ENCODE measurements at places on chromosomes 2 and 18.

- no peak for DNase-seq
Measured at GRCh38 chr18:9845256-9845655, 40.5 kb upstream of the TXNDC2 start.

GRCh38 chr2:240816584-240817495, 3.2 kb downstream of the KIF1A start:
- no peak for DNase-seq

DNA sequence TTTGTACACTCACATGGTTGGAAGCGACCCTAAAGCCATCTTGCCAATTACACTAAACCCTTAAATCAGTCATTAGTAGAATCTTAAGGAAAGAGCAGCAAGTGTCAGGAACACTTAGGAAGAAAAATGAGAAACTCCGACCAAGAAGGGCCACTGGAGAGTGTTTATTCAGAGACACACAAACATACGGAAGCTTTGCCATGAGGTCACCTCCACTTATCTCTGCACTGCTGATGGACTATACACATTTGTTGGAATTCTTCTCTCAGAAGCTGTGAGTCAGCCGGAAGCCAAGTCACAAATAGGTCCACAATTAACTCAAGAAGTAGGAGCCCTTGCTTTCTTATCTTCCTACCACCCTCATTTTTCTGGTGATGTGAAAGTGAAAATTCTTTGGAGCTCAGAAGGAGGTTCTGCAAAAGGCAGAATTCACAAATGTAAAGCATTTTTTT, 21.6 kb downstream of the BMP10 start:
- no peak for DNase-seq

- no peak for DNase-seq
Measured at GRCh38 chr2:218782528-218782844, 539 bp downstream of the CYP27A1 start.

GRCh38 chr2:86753606-86754005, 33.5 kb downstream of the RMND5A start:
- DNase-seq: no peak

GRCh38 chr18:76565238-76566173, 70.5 kb upstream of the ZNF516 start:
- DNase-seq: peak; percentile 82

DNA sequence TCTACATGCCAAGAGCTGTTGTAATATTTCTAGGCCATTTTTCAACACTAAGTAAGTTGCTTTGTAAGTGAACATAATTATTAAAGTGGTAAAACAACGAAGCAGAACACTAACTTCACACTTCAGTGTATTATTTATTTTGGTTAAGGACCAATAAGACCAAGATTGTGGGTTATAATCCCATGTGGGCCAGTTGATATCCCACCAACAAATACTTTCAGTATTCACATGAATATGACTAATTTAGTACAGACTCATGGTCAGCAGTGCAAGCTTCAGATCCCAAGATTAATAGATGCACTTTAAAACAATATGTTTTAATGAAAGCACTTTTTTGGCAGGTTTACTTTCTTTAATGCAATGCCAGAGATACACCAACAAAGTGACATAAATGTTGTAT, 154.3 kb downstream of the LCLAT1 start:
- no peak for DNase-seq

DNA sequence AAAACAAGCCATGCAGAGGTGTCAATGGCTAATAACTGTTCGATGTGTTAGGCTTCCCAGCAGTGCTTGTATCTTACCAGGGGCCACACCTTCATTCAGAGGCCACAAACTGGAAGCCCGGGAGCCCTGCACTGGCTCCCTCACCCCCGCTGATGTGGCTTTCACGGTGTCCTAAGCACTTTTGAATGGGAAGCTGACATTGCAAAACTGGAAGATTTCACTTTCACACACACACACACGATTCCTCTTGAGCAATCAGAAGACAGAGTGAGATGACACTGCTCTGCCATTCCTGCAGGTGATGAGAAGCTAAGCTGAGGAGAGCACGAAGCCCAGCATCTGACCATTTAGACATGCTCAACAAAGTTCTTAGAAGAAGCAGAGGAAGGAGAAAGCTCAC, 8.6 kb upstream of the ZNF407 start:
- DNase-seq: no peak

DNA sequence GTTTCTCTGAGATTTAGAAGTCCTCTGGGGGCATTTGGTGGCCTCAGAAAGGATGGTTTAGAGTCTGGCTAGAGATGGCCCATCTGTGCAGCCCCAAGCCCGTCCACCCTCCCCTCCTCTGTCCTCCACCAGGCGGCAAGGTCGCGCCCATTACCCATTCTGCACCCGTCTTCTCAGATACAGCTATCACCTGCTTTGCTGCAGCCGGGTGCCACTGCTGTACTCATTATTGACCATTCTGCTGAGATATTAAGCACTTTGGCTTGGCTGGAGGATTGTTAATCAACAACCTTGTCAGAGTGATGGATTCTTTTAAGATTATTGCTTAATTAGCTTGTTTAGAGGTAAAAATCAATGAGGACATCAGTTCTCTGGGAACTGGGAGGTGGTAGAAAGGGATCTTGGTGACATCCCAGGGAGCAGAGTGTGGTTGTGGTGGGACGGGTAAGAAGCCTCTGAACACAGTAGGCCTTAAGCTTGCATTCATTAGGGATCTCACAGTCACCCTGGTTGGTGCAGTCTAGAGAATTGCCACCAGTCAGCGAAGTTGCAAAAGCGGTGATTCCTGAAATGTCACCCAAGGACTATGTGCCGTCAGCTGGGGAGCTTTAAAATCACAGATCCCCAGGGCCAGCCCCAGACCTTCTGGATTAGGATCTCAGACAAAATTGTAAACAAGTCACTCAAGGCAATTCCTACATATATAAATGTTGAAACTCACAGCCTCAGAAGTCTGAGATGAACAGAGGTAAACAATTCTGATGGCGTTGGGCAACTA, 90.9 kb downstream of the CAPN13 start:
- no peak for DNase-seq

- peak; percentile 53 for DNase-seq
Measured at GRCh38 chr2:218396688-218397462, 2.8 kb upstream of the CTDSP1 start.

DNA sequence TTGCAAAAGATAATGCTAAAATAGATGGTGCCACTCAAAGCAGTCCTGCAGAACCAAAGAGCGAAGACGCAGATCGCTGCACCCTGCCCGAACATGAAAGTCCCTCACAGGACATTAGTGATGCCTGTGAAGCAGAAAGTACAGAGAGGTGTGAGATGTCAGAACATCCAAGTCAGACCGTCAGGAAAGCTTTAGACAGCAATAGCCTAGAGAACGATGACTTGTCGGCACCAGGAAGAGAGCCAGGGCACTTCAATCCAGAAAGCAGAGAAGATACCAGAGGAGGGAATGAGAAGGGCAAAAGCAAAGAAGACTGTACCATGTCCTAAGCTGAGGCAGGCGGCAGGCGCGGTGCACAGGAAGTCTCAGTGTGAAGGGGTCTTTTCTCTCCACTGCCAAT, 34.8 kb upstream of the RBM44 start:
- no peak for DNase-seq

- no peak for DNase-seq
Measured at GRCh38 chr2:114011713-114012112, 121.8 kb downstream of the ACTR3 start.

GRCh38 chr2:138356178-138356577, 145.4 kb upstream of the SPOPL start:
- no peak for DNase-seq

DNA sequence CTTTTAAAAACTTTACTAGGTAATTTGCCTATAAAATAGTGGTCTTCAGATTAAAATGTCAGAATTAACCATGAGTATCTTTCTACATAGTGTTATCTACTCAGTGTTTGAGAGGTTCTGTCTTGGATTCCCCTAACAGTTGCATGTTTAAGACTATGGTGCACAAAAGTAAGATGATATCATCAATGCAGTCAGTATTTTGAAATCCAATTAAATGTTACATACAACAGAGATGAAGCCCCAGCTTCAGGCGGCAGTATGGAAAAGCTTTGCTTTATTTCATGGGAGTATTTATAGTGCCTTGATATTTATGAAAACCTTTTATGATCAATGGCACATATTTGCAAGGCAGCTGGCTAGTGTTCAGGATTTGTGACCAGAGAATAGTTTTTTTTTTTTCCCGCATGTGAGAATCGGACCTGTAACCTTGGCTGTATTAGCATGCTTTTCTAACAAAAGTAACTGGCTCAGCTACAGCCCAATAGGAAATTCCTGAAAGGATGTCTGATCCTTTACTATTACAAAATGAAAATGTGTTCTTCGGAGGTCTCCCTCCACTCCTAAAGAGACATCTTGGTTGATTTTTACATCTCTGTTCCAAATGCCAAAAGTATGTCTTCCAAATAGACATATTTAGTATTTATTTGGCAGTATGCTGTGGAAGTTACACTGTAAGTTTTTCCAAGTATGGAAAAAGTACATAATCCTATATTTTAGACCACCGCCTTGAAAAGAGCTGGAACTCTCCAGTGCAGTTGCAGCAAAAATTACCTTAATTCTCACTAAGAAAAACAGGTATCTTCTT, 319.3 kb upstream of the UBE2E3 start:
- DNase-seq: no peak

DNA sequence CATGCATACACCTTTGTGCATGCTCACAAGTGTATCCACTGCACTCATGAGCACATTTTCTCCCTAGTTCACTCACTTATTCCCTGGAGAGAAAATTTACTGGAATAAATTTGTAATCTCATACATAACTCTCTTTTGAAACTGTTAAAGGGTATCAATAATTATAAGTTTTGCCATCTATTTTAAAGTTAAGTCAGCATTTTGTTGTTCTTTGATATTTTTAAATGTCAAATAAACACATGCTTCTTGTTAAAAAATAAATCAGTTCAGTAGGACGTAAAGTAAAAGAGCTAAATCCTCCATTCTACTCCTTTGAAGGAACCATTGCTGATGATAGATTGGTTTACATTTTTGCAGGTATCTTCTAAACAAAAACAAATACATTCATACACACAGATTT, 522.1 kb downstream of the NR4A2 start:
- DNase-seq: no peak

DNA sequence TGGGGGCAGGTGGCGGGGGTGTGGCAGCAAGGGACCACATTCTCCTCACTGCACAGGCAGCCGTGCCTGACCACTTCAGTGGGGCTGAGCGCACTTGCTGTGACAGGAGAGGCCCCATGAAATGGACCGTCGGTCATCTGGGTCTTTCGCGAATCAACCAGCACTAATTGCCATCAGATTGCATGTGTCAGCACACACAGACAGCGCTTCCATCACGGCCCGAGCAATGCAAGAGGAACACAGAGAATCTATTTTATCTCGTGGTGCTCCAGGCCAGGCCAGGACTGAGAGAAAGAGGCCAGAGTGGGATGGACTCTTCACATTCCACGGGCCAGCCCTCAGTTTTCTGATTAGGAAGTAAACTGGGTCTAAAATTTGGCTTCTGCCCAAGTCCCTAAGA, 87.0 kb downstream of the EIPR1 start:
- no peak for DNase-seq

DNA sequence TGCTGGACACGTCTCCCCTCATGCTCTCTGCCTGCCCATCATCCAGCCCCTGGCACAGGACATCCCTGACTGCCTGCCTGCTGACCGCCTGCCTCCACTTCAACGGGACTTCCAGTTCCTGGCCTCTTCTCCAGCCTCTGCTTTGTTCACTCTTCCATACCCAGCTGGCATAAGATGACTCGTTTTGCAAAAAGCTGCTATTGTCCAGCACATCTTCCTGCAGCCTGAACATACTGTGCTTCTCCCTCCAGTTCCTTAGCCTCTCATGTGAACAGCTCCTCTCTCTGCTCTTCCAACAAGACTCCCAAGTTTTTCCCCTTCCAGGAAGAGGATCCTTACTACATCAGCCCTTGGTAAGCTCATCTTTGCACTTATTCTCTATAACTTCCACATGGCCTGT, 62.4 kb upstream of the SKOR2 start:
- no peak for DNase-seq

DNA sequence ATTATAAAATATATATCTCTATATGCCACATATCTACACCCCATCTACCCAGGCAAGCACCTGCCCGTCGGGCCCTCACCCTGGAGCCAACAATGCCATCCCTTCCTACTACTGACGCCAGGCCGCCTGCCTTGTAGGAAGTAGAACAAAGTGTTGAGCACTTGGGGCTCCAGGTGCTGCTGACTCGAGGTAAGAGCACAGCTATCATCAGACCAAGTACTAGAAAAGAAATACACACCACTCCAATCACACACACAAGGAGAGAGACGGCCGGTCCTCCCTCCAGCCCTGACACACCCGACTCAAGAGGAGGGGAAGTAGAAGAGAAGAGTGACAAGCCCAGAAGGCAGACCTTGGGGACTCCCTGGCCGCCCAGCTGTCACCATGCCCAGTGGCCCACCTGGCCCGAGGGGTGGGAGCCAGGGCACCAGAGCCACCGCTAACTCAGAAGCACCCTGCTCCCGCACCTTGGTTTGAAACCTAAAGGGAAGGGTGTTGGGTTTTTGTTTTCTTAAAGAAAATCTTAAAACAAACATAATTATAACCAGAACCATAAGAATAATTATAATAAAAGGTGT, 64.0 kb upstream of the POMC start:
- DNase-seq: no peak

DNA sequence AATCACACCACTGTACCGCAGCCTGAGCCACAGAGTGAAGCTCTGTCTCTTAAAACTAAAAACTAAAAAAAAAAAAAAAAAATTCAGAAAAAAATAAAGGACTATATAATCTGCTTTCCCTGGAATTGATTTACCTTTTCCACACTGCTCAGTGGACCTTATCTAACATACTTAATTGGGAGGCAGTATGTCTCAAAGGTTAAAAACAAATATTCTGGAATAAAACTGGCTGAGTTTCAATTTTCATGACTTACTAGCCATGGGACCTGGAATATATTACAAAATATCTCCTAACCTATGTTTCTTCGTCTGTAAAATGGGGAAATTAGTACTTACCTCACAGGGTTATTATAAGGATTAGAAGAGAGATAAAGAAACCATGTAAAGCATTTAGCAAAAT, 11.8 kb downstream of the NCKAP1 start:
- no peak for DNase-seq

GRCh38 chr2:215280326-215280725, 31.5 kb upstream of the ATIC start:
- DNase-seq: no peak

DNA sequence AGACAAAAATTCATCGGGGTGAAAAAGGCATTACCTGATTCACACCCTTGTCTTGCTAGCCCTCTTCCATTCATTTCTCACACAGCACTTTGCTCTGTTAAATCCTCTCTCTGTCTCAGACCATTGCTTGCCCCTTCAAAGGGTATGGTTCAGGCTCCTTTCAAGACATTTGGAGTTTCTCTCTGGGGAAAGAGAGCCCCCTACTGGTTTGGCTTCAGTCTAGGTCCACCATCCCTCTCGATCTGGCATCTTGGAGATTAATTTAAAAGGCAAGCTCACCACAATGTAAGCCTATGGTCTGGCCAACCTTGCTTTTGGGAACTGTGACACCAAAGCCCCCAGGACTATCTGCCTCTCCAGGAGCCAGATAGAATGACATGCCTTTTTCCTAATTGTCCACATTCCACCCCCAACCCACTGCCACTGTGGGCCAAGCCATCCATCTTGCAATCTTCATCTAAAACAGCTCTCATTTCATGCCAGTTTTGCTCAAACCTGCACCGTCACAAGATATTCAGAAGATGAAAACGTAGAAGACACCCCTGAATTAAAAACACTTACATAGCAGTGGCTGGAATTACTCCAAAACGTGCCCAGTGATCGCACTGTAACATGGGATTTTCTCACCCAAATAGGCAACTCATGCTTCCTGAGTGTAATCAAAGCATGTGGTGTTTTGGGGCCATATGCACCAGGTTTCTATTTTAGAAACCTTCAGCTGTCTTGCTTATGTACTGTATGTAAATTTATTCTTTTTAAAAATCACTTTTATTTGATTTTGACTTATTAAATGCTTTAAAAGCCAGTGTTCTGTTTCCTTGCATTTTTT, 93.9 kb downstream of the FARSB start:
- DNase-seq: peak; percentile 89

Data from ELF-1 (cell line).